ENCODE measurements at places on chromosomes 16 and 17.
A peak's percentile ranks its signal among the peaks of the same experiment; 100 is the strongest.

- DNase-seq = no peak
These were observed 1.2 kb downstream of the KCNJ16 start for GRCh38 chr17:70076189-70076588.

- no peak for DNase-seq
These were observed 302 bp downstream of the LITAF start for GRCh38 chr16:11586378-11586855.

- DNase-seq = peak; percentile 76
These were observed 90.1 kb upstream of the CDC42EP4 start for GRCh38 chr17:73401911-73402310.

DNA sequence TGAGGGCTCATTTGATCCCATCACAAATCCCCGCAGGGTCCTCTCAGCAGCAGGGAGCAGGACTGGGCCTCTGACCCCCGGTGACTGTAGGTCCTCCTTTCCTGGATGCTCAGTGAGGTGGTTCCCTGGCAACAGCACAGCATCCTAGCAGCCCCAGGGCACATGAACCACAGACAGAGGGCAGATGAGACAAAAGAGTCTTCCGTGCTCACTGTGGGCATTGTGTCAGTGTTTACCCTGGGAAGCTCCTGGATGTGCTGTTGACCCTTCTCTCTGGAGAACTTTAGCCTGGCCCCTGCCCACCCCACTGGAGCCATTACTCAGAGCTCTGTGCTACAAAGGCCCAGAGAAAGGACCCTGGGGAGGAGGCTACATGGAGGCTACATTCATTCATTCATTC lies 21.7 kb upstream of the TMEM220 start:
- no peak for DNase-seq

DNA sequence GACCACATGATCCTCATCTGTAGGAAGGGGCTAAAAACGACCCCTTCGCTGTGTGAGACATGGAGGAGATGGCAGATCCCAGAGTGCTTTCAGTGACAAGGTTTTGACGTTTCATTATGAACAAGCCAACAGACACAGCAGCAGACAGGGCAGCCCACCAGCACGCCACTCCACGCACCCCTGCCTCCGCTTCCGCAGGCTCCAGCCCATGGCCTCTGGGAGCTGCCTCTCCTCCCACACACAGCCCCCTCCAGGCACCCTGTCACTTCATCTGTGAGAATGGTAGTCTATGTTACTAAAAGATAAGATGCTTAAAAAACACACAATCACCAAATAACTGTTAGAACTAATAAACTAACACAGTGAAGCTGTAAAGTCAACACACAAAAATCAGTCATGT lies 12.3 kb upstream of the ADCY7 start:
- DNase-seq = no peak

GRCh38 chr17:4648741-4649140 lies 7.3 kb upstream of the ALOX15 start:
- no peak for DNase-seq

- DNase-seq = no peak
These were observed 640.7 kb upstream of the SOX9 start for GRCh38 chr17:71480099-71480498.

- no peak for DNase-seq
These were observed 5.5 kb upstream of the CALB2 start for GRCh38 chr16:71352963-71353460.

DNA sequence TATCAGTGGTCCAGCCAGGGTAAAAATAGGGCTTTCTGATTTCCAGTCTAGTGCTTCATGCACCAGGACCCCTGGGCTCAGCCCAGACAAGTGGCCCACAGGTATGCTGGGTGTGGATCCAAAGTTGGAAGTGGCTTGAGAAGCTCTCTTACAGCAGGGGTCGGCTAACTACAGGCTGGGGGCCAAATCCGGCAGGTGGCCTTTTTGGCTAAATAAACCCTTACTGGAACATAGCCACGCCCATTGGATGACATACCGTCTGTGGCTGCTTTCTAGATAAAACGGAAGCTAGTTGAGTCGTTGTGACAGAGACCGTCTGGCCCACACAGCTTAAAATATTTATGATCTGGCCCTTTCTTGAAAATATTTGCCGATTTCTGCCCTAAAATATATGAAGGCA lies 119.0 kb upstream of the CDC42EP4 start:
- peak; percentile 59 for DNase-seq

DNA sequence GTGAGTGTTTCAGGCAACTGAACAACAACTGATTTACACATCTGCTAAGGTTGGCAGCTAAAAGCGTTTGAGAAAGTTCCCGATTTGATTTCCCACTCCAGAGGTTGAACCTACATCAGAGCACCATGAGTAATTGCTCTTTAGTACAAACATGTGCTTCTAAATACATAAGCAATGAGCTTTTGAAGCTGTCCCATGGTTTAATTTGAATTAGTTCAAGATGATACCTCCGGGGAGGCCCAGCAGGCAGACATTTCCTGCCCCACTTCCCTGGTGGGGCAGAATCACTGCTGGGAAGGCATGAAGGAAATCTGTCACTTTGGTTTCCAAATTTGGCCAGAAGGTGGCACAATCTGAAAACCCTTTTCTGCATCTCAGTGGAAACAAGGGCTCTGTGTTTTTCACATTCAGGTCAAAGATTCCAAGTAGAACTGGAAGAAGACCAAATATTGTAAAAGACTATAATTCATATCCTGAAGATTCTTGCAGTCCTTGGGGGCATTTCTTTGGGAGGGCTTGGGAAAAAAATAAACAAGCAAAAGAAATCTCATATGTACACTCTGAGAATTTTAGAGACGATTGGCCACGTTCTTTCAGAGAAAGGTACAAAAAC lies 176.2 kb upstream of the FAM20A start:
- DNase-seq = peak; percentile 83

- DNase-seq = no peak
These were observed 15.9 kb downstream of the ANKRD40 start for GRCh38 chr17:50691550-50692447.

- DNase-seq = no peak
These were observed 7.9 kb downstream of the SLC5A10 start for GRCh38 chr17:18959845-18960240.

GRCh38 chr17:45410144-45411091 lies 22.3 kb downstream of the ARHGAP27 start:
- DNase-seq = no peak

DNA sequence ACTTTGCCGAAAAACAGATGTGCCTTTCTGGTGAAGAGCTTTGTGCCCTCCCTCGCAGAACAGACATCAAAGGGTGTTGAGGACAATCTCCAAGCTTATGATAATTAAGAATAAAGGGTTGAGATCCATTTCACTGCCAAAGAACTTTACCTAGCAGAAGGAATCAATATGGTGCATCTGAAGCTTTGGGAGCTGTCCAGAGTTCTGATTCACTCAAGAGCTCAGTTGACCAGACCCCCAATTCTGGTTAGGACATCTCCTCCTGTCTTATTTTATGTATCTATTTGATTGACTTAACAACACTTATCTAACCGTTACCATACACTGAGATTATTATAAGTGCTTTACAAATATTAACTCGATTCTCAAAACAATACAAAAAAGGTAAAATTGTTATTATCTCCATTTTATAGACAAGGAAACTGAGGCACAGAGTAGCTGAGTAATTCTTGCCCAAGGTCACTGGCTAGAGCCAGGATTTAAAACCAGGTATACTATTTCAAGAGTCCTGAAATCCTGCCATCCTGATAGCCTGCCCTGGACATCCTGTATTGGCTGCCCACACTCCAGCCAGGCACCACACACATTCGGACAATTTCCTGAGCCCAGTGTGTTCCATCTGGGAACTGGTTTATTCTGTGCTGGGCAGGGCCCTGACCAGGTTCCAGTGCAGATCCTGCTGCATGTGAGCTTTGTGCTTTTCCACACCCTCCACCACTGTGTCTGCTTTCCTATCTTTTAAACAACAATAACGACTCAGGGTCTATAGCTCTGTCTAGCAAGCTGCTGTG lies 29.8 kb downstream of the PITPNM3 start:
- no peak for DNase-seq

DNA sequence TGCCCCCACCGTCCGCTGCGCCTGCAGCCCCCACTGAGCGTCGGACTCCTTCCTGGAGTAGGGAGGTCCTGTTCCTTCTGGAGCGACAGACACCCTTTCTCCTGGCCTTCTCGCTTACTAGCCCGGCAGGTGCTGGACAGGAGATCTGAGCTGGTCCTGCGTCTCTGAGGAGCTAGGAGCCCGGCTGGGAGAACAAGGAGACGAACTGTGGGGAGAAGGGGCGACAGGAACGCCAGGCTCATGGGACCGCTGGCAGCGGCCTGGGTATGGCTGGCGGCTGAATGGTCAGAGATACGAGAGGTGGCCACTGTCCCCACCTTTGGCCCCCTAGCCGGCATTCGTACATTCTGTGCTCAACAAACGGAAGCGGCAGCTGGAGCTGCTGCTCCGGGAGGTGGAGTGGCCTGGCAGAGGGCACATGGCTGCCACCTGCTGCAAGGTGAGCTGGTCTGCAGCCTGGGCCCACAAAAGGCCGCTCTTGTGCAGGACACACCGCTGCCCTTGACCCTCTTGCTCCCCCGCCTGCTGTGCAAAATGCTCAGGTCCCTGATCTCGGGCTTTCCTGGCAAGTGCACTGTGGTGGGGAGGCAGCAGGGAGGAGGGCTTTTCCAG lies 2066.7 kb downstream of the TP53TG3F start:
- no peak for DNase-seq

DNA sequence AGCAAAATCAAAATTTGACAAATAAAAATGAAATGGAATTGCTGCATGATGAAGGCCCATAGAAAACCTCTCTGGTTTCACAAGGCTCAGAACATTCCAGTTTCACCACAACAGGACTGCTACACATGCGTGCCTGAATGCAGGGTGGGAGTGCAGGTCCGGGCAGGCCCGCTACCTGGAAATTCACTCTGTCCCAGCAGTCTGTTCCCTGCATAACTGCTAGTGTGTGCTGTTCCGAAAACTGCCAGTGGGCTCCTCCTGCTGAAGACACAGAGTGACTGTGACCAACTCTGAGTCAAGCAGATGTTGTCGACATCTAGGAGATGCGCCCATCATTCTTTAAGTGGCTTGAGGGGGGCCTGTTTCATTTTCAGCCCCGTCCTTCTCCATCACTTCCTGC lies 284.8 kb upstream of the MAF start:
- DNase-seq = no peak

DNA sequence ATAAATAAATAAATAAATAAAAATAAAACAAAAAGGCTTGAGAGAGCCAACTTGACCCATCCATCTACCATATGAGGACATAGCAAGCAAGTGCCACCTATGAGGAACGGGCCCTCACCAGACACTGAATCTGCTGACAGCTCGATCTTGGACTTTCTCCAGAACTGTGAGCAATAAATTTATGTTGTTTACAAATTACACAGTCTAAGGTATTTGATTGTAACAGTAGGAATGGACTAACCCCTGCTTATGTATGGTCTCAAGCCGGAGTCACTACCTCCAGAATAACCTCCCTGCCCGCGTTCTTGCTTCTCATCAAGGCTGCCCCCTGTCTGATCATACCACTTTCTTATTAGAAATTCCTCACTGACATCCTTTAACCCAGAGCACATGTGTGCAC lies 9.9 kb downstream of the SLC5A11 start:
- no peak for DNase-seq

DNA sequence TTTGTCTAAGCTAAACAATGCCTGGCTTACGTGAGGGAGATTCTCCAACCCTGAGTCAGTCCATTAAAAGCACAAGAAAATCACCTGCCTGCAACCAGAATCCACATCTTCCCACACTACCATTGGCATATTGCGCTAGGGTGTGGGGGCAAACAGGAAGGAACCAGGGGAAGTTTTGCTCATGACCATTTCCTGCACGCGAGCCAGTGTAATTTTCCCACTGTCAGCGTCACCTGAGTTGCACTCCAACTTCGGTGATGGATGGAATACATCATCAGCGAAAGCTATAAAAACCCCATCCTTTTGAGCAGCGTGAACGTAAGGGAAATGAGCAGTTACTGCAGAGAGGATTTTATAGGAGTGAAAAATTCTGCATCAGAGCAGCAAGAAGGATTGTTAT lies 167.9 kb upstream of the NOL11 start:
- DNase-seq = peak; percentile 29

DNA sequence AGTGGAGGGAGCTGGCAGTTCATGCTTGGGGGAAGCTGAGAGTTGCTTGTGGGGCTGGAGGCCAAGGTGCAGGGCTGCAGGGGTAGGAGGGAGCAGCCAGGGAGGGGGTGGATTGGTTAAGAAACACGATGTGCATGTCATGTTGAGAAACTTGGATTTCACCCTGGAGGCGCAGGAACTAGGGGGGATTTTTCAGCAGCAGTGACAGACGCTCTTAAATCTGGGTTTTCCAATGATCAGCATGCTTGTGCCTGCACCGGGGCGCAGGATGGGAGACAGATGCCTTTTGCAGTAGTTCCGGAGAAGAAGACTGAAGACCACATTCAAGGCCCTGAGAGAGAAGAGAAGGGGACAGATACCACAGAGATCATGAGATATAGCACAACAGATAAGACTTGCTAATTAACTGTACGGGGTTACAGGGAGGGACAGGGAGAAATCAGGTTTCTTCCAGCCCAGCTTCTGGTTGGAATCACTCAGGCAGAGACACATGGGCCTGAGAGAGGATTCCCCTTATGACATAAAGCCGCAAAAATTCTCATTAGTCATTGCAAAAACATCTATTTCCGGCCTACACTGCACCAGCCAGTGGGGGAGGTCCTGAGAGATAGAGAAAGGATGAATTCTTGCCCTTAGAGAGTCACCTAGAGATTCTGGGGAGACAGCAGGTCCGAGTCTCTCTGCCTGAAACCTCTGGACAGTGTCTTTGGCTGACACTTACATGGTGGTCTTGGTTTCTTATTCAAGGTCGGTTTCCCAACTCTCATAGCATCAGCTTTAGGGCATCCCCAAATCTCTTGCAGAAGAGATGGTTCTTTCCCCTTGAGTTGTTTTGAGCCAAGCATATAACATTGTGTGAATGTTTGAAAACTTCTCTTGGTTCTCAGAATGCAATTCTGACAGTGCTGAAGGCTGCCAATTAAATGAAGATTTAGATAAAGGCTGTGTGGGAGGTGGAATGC lies 27.1 kb downstream of the CDH13 start:
- peak; percentile 27 for DNase-seq

GRCh38 chr16:4743226-4743878 lies 9.0 kb downstream of the DNAAF8 start:
- peak; percentile 11 for DNase-seq

DNA sequence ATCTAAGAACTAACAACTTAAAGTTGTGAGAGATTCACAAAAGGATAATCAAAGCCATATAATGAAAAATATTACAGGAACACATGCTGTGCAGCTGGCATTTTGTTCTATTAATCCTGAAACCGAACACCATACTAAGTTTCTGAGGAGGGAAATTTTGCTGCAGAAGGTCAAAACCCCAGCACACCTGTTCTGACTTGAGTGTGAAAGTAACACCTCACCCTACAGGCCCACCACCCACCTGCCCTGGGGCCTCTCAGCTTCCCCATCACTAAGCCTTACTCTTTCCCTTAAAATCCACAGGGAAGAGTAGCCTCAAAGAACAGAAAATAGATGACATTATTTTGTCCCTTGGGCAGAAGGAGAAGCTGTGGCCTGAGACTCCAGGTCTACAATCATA lies 44.8 kb downstream of the STAT5A start:
- no peak for DNase-seq

- no peak for DNase-seq
These were observed 9.8 kb downstream of the ST6GALNAC1 start for GRCh38 chr17:76633628-76634328.

- DNase-seq = no peak
These were observed 4.2 kb downstream of the PITPNA start for GRCh38 chr17:1558401-1558800.

Data from femur (tissue), 1 donor.